ENCODE measurements at places on chromosomes 2 and 18.

DNA sequence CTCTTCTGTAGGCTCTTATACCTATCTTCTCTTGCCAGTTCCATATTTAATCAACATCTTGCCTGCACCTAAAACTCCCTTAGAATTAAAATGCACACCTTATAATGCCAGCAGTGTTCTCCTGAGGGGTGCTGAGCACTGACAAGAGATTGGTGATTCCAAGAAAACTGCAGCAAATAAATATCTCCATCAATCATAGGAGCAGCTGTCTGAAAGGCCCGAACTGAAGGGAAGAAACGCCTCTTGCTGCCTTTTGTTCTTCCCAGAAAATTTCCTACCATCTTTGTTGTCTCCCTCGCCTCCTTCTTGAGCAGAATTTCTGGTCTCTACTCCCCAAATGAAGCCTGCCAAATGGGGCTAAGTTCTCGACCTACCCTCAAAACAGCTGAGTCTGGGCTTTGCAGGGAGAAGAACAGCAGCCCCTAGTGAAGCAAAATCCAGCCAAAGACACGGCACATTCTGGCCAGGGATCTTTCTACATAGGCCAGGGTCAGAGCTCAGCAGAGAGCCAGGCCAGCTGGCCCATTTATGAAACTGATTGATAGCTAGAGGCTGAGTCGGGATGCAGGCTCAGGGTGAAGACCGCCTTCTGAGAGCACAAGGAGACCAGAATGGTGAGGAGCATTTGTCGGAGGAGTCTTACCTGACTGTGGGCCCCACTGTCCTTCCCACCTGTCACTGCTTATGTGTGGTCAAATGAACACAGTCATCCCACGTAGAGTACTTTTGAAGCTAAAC lies 20.4 kb upstream of the TMEM247 start:
- no peak for DNase-seq

DNA sequence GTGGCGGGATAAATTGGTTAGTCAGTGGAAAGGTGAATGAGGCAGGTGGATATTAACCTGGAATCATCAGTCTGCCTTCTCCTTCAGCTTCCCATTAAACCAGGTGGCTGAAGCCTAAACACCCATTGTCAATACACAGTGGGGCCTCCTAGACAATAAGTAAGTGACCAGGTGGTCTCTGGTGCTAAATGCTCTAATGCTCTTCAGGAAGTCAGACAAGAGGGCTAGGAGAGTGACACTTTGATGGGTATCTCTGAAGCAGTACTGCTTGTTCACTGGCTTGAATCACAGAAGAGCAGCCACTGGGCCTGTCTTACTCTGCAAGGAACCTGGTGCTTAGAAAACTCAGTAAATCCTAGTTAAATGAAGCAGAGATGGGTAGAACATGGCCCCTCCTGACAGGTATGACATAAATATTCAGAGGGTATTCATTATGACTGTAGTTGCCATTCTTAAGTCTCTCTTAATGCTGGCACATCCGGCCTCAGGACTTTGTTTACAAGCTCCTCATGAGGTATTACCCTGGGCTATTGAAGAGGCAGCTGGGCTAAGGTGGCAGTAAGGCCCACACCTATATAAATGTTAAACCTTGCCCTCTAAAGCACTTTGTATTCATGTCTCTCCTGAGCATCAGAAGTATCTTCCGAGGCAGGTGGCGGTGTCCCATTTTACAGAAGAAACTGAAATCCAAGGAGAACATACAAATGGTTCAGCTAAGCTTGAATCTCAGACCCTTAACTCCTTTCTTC lies 104.9 kb downstream of the NCK2 start:
- no peak for DNase-seq

- no peak for DNase-seq
Measured at GRCh38 chr2:138621139-138621538, 119.6 kb downstream of the SPOPL start.

DNA sequence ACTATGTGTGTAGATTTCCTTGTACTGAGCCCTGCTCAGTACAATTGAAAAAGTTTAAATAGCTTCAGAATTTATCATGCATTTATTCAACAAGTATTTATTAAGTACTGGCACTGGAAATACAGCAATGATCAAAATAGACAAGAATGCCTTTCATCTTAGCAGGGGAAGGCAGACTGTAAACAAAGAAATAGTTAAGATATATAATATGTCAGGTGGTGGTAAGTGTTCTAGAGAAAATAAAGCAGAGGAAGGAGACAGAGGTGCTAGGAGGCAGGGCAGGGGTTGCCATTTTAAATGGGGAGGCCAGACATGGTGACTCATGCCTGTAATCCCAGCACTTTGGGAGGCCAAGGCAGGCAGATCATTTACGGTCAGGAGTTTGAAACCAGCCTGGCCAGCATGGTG lies 13.6 kb upstream of the LIPG start:
- no peak for DNase-seq

GRCh38 chr18:27887287-27887686 lies 289.6 kb downstream of the CDH2 start:
- no peak for DNase-seq

- DNase-seq: no peak
Measured at GRCh38 chr2:42879121-42879705, 86.8 kb upstream of the HAAO start.

DNA sequence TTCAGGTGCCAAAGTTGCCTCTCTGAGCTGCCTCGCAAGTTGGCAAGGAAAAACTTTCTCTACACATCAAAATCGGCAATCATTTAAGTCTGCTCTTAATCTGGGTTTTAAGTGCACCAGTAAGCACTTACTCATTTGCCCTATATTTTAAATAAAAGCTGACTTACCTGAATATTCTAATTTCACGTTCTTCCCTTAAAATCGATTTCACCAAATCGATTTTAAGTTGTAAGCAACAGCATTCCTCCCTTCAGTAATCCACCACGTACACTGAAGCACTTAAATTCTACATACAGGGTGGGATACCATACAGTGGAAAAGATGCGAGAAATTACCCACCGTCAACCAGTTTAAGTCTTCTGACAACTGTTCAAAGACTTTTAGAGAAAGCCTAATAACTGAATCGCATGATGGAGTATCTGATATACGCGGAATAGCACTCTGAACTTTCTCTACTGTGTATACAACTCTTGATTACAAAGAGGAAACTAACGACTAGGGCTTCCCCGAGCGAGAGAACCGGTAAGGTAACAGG lies 1.6 kb downstream of the PPP3R1 start:
- no peak for DNase-seq

DNA sequence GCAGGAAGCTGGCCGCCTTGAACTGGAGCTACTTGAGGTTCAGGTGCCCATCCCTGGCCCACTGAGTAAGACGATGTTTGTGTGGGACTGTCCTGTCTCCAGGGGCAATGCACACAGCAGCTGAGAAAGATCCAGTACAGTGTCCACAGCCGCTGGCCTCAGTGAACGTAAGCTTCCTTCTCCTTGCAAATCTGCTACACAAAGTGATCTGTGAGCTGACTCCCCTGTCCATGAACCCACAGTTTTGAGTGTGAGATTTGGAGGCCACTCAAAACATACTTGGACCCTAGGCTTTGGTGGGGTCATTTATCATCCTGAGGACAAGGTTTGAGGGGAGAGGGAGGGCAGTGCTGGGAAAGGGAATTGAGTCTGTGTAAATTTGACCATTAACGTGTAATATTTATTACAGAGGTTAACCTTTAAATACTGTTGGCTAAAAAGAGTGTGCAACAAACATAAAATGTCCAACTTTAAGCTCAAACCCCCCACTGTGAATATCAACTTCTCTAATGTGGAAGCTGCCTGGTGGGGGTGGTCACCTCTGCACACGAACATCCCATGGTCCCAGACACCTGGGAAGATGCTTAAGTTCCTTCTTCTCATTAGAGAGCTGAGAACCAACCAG lies 4.9 kb upstream of the CYS1 start:
- DNase-seq: no peak

GRCh38 chr2:236712304-236712703 lies 142.7 kb downstream of the ACKR3 start:
- DNase-seq: no peak

GRCh38 chr2:191740759-191741158 lies 62.8 kb downstream of the NABP1 start:
- no peak for DNase-seq

GRCh38 chr18:7370375-7370774 lies 139.5 kb downstream of the LRRC30 start:
- no peak for DNase-seq

DNA sequence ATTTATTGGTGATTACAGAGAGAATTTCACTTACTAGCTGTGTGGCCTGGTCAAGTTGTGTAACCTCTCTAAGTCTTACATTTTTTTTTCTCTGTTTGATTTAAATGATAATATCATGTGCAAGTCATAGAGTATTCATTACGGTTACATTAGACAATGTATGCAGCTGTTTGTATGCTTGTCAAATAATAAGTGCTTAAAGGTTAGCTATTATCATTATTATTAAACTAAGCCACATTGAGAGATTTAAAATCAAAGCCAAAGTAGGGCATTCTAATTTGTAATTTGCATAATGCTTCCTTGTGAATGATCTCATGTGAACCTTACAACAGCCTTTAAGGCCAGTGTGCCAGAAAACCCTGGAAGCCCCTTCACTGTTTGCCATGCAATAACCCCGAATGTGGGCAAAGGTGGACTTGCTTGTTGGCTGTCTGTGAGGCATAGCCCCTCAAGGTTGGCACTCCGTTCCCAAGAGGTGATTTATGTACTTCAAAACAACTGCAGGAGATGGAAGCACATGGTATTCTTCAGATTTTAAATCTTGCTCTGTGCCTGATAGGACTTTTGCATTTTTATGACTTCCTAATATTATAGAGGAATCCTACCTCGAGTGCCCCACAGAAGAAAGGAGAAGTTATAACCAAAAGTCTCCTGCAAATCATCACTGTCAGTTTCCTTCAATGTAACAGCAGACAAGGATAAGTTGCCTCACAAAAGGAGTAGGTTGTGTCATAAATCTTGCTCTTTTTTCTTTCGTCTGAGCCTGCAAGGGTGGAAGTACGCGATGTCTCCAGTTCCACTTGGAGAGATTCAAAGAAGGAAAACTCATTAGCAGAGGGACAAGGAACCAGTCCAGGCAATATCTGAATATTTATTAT lies 272.0 kb downstream of the TGIF1 start:
- DNase-seq: peak; percentile 87

- DNase-seq: peak; percentile 0
Measured at GRCh38 chr2:72993147-72993932, 76.0 kb downstream of the EMX1 start.

GRCh38 chr2:85915606-85916303 lies 27.0 kb upstream of the ST3GAL5 start:
- DNase-seq: no peak

DNA sequence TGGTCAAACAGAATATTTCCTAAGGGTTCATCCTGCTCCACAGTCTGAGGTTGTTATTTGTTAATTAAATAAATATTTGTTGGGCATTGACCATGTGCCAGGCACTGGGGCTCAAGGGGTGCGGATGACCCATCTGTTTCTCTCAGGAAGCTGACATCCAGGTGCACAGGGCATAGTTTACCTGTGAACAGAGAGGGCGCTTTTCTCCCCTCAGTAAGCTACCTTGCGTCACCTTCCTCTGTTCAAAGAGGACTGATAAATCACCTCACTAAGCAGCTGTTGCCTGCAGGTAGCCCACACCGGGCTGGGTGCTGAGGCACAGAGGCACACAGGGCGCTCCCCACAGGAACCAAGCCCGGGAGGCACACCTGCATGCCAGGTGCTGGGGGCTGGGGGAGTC lies 41.6 kb downstream of the SH3RF3 start:
- no peak for DNase-seq

DNA sequence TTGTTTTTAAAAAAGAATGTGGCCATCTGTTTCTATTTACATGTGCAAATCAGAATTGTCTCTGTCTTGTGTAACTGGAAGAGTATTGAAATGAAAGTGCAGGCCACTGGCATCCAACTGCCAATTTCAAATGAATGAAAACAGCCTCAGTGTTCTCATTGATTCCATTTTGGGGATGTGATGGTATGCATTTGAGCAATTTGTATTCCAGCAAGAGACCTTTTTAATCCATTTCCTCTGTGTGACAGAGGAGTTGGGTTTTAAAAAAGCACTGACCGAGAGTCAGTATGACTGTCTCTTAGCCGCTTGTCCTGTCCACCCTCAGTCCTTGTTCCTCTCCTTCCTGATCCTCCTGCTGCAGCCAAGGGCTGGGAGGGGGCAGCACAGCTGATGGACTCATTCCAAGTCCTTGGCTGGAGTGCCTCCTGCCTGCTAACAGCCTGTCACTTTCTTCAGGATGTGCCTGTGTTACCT lies 50.0 kb downstream of the ASAP2 start:
- no peak for DNase-seq

DNA sequence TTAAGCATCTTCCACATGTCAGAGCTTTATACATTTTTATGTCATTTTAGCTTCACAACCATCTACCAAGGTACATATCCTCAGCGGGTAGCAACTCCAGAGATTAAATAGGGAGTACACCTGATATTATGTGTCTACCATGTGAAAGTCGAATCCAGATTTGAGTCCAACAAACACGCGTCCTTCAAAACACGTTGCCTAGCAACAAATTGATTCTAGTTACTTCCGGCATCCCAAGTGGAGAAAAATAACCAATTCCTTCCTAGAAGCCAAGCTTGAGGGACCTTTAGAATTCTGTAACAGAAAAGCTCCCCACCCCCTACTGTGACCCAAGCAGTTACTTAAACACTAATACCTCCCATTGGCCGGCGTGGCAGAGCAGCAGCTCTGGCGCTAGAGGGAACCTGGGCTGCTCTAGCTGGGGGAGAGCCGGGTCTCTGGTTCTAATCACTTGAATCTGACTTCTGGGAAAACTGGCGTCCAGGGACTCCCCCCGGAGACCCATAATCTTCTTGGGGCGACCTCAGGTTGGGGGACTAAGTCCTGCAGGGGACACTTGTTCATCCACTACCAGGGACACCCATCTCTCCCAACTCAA lies at the start of gene ERICH2:
Gene ERICH2, plus strand, starts transcription at position 371 of the 598 bp plus-strand sequence. CDS start 304 bp downstream, outside the sequence.
- no peak for DNase-seq

GRCh38 chr2:74991977-74992376 lies 33.5 kb downstream of the POLE4 start:
- DNase-seq: no peak

DNA sequence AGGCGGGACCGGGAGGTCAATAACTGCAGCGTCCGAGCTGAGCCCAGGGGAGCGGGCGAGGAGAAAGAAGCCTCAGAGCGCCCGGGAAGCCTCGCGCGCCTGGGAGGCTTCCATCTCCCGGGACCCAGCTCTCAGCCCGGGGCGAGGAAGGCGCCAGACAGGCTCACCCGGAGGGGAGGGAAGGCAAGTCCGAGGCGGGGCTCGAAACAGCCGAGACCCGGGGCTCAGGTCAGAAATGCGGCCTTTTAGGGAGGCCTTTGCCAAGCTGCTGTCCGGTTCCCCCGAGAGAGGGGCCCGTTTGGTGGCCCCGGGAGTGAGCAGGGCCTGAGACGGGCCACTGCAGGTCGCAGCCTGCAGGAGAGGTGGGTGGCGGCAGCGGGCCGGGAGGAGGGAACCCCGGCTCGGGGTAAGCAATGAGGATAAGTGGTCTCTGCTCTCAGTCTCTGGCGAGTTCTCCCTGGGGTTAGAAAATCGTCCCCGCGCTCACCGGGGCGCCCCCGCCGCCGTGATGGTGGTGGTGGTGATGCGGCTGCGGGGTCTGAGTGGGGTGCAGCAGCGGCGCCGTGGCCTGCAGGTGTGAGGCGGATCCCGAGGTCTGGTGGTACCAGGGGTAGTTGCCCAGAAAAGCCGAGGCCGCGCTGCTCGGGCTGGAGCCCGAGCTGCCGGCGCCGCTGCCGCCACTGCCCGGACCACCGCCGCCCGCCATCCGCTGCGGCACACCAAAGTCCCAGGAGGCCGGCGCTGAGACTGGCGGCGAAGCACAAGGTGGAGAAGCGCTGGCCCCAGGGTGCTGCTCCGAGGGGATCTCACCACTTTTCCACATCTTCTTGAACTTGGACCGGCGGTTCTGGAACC lies 2.4 kb downstream of the DLX2 start:
- no peak for DNase-seq

GRCh38 chr2:58865436-58865835 lies 624.3 kb upstream of the FANCL start:
- no peak for DNase-seq

- DNase-seq: no peak
Measured at GRCh38 chr2:221439761-221440479, 132.2 kb downstream of the EPHA4 start.

Data from AML-193 (cell line).